T-helper 2 cell (primary cell): ENCODE measurements at places on chromosomes 4 and X.

DNA sequence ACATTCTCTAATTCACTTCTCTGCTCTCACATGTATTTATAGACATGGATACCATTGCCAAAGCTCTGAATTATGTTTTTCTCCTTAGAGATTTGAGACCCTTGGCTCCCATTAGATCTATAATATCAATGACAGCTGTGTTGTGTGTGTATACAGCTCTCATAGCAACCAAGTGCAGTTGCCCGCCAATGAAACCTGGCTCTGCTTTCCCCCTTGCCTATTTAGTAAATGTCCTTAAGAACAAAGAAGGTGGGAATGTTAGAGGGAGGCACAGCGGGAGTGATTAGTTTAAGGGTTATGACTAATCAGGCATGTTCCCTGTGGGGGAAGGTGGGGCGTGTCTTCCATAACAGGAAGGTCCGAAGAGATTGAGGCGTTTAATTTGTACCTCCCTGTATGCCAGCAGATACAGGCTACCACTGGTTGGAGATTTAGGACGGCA is 100.5 kb upstream of the TBC1D9 start:
- no peak for DNase-seq

- DNase-seq: no peak
These were observed 424 bp upstream of the ZNF330 start for GRCh38 chr4:141220271-141220670.

GRCh38 chr4:127047930-127048329 is 584.8 kb upstream of the INTU start:
- no peak for DNase-seq

- no peak for DNase-seq
These were observed 81.1 kb downstream of the SUPT20HL2 start for GRCh38 chrX:24232796-24233195.

DNA sequence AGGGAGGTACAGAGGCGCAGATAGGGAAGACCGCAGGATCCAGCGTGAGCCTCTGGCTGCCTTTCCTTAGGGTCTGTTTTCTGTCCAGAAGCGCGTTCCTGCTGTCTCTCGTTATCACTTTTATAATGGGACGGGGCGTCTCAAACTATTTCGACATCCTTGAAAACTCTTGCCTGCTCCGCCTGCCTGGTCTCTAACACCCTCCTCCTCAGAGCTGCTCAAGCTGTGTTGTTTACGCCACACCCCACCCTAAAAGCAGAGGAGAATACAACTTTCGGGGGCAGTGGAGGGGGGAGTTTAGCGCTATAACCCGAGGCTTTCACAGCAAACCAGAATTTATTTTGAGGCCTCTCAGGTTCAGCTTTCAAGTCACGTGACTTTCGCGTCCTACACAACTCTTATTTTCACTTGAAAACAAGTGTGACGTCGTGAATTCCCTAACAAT is 646 bp upstream of the FAM3A start:
- peak; percentile 48 for DNase-seq

DNA sequence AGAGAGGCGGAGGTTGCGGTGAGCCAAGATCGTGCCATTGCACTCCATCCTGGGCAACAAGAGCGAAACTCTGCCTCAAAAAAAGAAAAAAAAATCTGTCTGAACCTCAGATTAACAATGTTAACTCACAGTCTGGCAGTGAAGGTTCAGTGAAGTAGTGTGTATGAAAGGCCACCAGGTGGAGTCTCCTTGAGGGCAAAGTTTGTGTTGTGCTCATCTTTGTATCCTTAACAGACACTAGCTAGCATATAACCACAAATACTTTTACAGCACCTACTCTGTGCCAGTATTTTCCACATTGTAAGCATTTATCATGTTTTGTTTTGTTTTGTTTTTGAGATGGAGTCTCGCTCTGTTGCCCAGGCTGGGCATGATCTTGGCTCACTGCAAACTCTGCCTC is 46.0 kb upstream of the MGST2 start:
- DNase-seq: no peak

DNA sequence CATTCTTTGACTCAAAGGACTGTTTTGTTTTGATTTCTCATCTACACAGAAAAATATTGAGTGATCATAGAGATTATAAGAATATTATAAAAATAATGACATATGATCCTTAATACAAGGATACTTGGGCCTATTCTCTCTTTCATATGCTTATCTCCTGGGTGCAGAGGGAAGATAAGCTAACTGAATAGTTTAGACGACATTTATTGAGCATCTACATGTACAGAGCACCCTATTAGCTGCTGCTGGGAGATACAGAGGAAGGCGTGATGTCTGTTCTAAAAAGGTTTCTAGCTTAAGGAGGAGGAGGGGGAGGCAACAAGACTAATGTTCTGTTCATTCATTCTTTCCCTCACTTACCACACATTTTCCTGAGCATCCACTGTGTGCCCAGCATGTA is 106.8 kb downstream of the HDAC8 start:
- DNase-seq: no peak

DNA sequence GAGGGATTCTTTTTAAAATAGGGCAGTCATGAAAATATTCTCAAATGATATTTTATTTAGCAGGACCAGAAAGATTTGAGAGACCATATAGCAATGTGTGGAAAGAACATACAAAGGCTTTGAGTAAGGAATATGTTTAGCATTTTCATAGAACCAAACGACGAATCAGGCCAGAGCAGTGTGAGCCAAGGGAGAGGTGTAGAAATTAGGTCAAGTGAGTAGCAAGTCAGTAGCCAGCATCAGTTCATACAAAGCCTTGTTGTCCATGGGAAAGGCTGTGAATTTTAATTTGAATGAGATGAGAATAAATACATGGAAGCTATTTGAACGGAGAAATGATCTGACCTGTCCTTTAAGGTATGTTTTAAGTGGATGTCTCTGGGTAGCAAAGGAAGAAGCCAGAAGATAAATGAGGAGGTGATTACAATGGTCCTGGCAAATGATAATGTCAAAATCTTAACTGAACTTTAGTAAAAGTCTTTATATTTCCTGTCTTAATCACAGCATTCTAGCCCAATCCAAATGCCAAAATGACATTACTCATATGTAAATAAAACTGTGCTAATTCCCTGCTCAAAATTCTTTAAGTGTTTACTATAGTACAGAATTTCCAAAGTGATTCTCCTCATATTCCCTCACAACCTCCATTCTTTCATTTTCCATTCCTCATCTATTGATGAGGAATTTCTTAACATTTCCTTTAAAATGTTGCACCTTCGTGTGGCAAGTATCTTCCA is 155.7 kb upstream of the SLIT2 start:
- DNase-seq: no peak
